Vagina (tissue), 2 donors: ENCODE measurements at places on chromosomes 6 and 20.

GRCh38 chr20:25865715-25866656, 169.3 kb upstream of the ZNF337 start:
- DNase-seq, result no peak

GRCh38 chr6:144027932-144028587, 20.0 kb upstream of the PLAGL1 start:
- DNase-seq, result no peak

GRCh38 chr20:23203951-23204730, 118.0 kb upstream of the CD93 start:
- no peak for DNase-seq

DNA sequence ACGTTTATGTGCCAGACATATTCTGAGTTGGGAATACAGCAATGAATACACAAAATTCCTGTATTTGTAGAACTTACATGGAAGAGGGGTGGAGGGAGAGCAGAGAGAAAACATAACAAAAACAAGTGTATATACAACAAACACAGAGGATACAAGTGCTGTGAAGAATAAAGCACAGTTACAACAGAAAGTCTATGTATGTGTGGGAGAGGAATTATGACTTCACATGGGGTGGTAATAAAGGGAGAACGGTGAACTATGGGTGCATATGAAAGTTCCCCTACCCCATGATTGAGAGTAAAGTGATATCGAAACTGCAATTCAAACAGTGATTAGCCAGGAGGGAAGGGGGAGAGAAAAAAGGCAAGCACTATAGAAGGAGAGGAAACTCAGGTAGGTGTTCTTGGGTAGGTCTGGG, 24.6 kb downstream of the HBS1L start:
- DNase-seq, result no peak

- no peak for DNase-seq
Measured at GRCh38 chr20:60903325-60903971, 348.6 kb upstream of the CDH4 start.

DNA sequence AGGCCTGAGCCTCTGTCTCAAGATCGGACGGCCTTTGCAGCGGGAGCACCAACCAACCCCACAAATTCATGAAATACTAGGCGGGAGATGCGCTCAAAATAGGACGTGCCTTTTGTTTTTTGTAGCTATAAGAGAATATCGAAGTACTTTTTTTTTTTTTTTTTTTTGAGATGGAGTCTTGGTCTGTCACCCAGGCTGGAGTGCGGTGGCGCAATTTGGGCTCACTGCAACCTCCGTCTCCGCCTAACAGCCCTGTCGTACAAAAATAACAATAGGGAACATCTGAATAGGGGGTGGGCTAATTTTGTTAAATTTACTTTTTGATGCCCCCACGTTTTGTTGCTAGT, 5.9 kb upstream of the TUBB2A start:
- no peak for DNase-seq

GRCh38 chr6:106476331-106477105, 116.0 kb downstream of the CRYBG1 start:
- no peak for DNase-seq

DNA sequence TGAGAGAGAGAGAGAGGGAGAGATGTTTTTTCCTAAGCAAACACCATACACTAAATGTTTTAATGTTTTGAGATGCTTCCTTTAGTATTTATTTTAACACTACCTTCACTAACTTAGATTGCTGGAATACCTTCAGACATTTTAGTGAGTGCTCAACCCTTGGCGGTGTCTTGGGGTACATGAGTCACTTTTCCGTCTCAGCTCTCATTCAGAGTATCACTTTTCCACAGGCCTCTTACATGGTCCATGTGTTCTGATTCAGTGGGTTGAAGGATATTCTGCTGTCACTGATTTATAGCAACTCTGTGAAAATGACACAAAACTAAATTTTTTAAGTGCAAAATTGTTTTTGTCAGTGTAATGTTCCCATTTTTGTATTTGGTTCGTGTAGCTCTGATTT, 217.9 kb downstream of the CLVS2 start:
- no peak for DNase-seq

GRCh38 chr6:125844989-125845388, 54.2 kb downstream of the NCOA7 start:
- no peak for DNase-seq

DNA sequence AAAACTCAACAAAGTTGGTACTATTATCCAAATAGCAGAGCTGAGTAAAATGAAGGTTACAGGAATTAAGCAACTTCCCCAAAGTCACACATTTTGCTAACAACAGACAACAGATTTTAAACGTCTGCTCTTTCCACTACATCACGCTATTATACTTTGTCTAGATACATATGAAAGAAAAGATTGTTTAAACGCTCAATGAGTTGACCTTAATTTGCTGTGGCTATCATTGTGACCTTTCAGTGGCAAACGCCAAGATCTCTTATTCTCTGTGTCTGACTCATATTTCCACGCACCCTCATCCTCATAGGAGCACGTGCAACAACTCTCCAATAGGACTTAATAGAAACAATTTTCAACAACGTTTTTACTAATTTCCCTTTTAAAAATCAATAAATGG, 540.1 kb downstream of the MAFB start:
- DNase-seq, result no peak

DNA sequence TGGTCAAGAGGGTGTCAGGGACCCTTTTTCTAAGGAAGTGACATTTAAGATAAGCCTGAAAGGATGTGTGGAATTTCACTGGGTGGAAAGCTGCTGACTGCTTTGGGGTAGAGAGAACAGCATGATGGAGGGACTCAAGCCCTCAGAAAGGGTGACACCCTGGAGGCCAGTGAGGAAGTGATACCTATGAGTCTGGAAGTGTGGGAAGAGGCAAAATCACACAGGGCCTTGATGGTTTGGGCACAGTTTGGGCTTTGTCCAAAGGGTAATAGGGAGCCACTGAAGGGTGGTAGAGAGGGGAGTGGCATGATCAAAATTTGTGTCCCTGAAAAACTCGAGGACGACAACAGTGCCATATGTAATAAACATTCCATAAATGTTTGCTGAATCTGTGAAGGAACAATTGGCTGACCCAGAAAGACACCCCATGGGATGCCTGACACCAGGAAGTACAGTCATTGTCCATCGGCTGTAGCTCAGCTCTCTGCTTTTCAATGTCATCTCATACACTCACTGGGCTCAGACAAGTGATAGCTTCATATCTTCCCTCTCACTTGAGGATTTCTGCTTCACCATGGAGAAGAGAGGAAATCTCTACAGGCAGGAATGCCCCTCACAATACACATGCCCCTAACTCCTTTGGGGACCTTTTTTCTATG, 21.3 kb downstream of the CASS4 start:
- DNase-seq, result no peak

DNA sequence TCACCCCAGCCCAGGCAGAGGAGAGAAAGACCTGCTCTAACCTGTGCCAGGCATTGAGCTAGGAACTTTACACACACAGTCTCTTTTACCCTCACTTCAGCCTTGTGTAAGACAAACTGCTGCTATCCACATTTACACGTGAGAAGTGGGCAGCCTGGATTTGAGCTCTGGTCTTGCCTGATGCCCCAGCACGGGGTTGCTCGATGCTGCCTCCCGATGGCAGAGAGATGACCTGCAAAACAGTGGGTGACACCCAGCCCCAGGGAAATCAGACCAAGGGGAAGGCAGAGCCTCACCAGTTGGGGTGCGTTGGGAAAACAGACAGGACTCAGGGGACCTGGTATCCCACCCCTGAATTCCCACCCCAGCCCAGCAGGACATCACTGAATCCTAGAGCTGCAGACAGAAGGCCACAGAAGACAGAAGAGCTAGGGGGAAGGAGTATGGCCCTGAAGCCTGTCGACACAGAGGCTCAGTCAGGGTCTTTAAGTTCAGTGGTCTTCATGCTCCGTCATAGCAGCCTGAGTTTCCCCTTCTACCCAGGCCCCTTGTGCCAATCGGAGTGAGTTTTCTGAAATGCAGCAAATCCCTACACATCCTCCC, 990 bp downstream of the BPI start:
- DNase-seq, result no peak

DNA sequence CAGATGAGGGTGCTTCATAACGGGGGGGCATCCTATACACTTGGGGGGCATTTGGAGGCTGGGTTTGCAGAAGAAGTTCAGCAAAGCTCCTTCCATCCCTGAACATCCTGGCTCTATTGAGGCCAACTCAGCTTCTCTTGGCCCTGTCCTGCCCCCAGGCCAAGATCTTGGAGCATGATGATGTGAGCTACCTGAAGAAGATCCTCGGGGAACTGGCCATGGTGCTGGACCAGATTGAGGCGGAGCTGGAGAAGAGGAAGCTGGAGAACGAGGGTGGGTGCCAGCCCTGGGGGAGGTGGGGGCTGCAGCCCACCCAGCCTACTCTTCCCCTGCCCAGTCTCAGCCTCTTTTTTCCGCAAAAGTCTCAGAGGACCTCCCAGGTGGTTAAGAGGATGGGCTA, 17.2 kb downstream of the GDAP1L1 start:
- DNase-seq, result no peak

DNA sequence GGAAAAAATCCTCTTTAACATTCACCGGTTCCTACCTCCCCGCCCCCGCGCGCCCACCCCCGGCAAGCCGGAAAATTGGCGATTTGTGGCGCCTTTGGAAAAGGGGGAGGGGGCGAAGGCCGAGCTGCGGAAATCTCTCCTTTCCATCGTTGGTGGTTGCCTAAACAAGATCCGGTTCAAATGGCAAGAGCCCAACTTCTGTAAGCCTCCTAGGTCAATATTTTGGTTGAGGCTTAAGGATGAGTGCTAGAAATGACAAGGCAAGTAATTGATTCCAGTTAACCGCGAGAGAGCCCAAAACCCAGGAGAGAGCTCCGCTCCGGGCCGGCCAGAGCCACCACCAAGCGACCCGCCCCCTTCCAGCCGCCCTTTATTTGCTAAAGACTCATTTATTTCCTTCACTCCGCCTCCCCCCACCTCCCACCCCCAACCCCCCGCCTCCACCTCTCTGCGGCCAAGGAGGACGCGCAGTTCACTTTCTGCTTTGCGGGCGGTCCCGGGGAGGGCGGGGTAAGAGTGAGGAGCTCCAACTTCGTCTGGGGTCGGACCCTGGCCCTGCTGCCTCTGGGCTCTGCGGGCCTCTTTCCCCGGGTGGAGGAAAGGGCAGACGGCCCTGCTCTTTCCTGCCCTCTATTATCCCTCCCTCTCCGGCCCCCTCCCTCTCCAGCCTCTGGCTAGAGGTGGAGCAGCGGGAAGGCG, 838 bp upstream of the NKX2-2 start:
- DNase-seq, result no peak

GRCh38 chr6:33960345-33961313, 156.8 kb upstream of the MLN start:
- DNase-seq, result no peak

DNA sequence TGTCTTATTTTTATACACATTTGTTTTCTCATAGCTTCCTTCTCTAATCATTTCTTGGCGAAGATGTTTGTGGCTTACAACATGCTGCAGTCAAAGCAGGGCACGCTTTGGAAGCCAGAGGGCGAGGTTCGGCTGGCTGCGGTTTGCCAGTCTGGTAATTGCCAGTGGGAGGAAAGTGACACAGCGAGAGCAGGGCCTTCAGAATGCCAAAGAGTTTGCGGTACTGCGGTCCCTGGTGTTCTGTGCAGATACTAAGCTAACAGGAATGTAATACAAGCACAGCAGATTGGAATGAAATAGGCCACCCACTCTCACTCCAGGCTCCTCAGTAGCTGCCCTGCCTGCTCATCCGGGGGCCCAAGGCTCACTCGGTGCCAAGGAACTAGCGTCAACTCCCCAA, 58.7 kb upstream of the TGM3 start:
- DNase-seq, result no peak

- DNase-seq, result no peak
Measured at GRCh38 chr20:19937218-19937617, 79.9 kb upstream of the NAA20 start.

GRCh38 chr6:167998215-167998614, 744 bp downstream of the KIF25 start:
- no peak for DNase-seq

GRCh38 chr20:48782053-48782452, 45.7 kb downstream of the PREX1 start:
- DNase-seq, result no peak

DNA sequence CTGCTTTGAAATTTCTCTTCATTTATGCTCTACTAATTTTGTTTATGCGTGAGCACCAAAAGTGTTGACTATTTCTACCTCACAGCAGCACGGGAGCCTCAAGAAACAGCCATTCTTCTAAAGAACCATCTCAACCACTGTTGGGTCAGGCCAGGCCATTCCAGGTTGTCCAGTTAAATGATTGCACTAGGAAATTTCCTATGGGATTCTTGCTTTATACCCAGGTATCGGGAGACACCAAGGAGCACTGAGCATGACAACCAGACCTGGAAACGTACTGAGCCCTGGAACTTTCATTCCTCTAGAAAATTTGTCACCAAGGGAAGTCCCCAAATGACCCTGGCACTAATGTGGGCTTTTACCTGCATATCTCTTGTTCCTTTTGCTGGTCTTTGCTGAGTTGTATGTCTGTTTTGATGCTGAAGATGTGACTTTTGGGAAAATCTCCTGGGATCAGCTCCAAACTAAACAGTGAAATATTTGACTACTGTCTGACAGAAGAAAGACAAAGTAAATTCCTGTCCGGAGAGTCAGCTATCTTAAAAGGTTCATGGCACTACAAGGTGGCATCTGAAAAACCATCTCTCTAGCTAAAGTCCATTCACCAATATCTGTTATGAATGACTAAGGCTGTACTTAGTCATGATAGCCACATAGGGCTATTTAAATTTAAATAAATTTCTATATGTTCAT, 70.5 kb downstream of the SNAP25 start:
- DNase-seq, result no peak
